ENCODE measurements at places on chromosomes 2 and 18.

DNA sequence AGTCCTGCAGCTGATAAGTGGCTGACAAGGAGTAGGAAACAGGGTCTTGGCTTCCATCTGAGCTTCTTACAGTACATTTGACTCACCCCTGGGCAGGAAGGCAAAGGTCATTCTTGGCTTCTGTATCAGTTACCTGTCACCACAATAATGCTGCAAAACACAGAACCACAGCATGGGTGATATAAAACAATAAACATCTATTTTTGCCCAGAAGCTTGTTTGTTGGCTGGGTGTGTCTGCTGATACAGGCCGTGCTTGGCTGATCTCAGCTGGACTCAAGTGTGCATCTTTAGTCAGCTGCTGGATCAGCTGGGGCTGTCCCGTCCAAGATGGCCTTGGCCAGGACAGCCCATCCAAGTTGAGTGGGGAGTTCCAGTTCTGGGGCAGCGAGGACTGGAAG, 34.7 kb downstream of the ONECUT2 start:
- DNase-seq = no peak

DNA sequence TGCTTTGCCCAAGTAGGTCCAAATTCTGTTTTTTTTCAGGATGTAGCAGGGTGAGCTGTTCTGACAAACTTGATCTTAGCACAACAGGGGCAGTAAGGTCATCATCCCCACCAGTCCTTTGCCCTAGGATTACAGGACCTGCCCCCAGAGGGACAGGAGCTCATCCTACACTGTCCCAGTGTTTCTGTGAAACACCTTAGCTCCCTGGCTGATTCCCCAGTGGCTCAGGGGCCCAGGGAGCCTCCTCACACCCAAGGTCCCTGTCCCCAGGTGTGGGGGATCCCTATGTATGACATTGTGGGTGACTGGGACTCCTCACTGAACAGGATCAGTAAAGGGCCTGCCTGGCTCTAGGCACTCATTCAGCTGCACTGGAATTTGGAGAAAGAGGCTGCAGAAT, 191.2 kb downstream of the ANKRD30B start:
- DNase-seq = no peak

- no peak for DNase-seq
Measured at GRCh38 chr2:172098287-172098649, 4.4 kb downstream of the DLX2 start.

GRCh38 chr2:213691351-213691750, 407.1 kb downstream of the SPAG16 start:
- DNase-seq = no peak

- no peak for DNase-seq
Measured at GRCh38 chr2:169105476-169105875, 36.1 kb downstream of the DHRS9 start.

DNA sequence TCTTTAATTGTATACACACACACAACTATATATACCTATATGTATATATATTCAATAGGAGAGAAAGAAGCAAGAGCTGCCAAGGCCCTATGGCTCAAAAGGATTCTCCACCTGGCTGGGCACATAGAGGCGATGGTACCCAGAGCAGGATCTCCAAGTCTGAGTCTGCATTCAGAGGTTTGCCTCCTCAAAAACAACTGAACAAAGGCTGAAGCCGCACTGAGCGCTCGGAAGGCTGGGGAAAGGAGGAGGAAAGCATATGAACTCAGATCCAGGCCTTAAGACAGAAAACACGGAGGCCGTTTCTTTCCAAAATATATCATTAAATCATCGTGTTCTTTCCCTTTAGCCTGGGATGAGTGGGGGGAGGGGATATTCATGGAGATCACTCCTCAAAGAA, 3.6 kb downstream of the HOXD12 start:
- DNase-seq = no peak

- peak; percentile 53 for DNase-seq
Measured at GRCh38 chr18:22169889-22170420, 566 bp downstream of the GATA6 start.

GRCh38 chr18:31156821-31157763, 5.6 kb downstream of the DSC1 start:
- DNase-seq = no peak

DNA sequence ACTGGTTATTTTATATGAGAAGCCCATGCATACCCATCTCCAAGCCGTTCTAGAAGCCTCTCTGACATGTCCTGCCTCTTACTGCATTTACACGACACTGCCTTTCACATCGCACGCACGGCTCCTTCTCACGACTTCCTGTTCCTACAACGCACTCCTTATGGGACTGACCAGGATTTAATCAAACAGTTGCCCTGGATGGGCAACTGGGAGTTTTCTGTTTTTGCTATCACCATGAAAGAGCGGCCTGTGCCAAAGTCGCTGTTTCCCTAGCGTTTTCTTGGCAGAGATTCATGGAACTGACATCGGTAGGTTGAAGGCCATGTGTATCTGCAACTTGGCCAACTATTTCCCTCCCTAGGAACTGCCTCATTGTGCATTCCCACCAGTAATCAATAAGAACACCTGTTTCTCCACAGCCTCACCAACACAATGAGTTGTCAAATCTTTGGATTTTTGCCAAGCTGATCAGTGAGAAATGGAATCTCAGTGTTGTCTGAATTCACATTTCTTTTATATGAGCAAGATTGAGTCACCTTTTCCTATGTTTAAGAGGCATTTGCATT, 97.2 kb upstream of the OTOS start:
- peak; percentile 85 for DNase-seq

DNA sequence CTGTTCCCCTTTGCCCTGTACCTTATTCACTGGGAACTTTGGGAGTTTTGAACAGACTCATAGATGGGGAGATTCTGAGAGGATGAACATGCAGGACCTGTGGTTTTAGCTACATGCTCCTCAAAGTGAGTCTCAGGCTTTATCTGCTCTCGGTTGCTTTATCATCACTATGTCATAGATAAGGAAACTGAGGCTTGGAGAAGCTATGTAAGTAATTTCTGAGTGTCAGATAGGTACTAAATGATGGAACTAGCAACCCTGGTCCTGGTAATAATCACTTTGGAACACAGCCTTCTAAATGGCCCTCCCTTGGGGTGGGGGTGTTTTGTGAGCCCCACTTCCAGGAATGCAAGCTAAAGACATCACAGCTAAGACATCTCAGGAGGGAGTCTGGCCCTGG, 186.2 kb upstream of the MEX3C start:
- DNase-seq = no peak

DNA sequence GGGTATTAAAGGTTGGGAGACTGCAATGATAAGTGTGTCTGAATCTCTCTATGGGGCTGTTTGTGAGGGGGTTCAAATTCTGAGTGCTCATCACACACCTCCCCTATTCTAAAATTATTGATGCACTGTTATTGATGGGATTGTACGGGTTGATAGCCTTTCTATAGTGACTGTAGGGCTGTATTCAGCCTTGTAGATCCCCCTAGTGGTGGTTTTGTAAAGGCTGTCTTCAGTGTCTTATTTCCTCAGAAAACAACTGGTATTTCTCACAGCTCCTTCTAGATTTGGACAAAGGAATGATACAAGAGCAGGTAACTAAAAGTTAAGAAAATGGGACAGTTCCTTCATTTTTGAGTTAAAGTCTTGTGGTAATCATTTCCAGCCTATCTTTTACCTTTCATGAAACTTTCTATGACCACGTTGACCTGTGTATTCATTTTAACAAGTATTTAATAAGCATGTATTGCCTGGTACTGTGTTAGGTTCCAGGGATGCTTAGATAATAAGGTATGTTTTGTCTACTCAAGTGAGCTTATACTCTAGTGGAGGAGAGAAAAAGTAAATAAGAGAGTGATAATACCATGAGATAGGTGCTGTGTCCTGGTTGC, 21.2 kb downstream of the SMAD4 start:
- peak; percentile 65 for DNase-seq

DNA sequence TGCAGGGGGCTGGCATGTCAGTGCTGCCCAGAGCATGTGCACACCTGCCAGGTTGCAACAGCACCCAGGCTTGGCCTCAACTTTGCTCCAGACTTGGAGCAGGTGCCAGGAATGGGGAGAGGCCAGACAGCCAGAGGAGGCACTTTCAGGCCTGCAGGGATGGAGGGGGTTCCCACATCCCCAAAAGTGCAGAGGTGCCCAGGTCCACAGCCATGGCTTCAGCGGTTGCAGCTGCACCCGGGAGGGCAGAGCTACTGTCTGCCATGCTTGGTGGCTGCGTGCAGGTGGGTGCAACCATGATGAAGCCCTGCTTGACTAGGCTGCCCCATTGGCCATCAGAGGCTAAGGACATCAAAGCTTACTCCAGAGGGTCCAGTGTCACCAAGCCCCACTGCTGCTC, 196.8 kb upstream of the VRK2 start:
- no peak for DNase-seq

- no peak for DNase-seq
Measured at GRCh38 chr2:236538242-236538641, 31.4 kb upstream of the ACKR3 start.

DNA sequence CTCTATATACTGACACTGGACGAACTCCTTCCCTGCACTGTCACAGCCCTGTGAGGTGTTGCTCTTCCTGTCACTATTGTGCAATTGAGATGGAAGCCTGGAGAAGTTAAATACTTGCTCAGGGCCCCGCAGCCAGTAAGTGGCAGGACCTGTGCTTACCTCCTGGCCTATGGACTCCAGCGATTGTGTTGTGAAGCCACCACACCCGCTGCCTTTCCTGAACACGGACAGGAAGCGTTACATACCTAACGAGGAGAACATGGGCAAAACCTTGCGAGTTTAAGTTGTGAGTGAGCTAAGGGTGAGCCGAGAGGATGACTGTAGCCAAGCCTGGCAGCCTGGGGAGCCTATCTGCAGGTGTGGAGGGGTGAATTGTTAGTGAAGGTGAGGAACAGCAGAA, 26.1 kb downstream of the RAB31 start:
- no peak for DNase-seq

- no peak for DNase-seq
Measured at GRCh38 chr2:25557179-25558036, 116.0 kb downstream of the DTNB start.

DNA sequence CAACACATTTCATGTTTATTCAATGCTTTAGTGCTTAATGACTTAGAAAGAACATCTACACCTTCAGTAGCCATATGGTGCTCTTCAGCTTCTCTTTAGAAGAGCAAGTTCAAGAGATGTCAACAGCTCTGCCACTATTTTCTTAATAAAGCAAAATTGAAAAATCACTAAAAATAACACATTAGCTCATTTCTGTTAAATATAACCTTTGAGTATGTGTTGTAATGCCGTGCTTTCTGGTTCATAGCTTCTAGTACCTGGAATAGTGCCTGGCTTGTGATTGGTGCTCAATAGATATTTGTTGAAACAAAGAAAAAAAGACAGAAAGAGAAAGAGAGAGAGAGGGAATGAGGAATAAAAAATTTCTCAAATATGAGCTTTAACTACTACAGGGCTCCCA, 349.8 kb upstream of the SPRED2 start:
- no peak for DNase-seq

GRCh38 chr2:150681120-150681804, 193.8 kb upstream of the RND3 start:
- peak; percentile 97 for DNase-seq

DNA sequence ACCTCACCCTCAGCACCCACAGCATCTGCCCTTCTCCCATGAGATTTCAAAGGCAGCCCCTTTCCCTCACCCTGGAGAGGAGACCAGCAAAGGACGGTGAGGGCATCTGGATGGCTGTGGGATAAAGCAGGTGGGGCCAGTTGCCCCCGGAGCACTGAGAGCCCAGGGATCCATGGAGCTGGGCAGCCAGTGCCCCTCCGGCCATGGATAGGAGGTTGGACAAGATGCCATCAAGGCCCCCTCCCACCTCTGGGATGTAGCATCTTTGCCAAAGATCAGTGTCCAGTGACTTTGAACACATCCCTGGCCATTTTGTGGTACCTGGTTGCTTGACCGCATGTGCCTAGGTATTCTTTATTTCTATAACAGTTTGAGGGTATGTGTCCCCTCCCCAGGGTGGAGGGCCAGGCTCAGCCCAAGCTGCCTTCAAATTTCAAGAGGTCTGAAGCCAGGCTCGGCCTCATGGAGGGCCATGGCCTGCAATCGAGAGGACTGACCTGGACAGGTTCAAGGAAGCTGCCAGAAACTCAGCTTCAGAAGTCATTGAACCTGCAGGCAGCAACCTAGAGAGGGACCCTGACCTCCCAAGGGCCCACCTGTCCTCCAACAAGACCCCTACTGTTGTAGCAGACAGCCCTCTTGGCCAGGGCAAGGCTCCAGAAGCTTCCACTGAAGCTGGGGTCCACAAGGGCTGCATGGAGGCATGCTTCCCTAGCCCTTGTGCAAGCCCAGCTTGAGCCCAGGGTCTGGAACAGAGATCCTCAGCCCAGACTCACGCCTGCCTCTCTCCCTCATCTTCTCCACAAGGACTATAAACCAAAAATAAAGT, 55.5 kb upstream of the BIN1 start:
- no peak for DNase-seq

- DNase-seq = peak; percentile 4
Measured at GRCh38 chr2:146820672-146821071, 1024.2 kb upstream of the ACVR2A start.

GRCh38 chr2:152493945-152494528, 159.1 kb downstream of the FMNL2 start:
- no peak for DNase-seq

- DNase-seq = no peak
Measured at GRCh38 chr2:230327418-230328154, 593 bp downstream of the SP140L start.
